Testis (tissue), 5 donors: ENCODE measurements at places on chromosomes 11 and 22. TPM values are rescaled to one million over a fixed set of nuclear protein-coding genes. Genes with fewer than 3 reads are reported as not detected.

The CCDC89 gene
- total RNA-seq = 43.1 TPM

The CCDC116 gene
- 16.0 TPM for total RNA-seq

The MRPL16 gene
- 103 TPM for total RNA-seq

- no peaks in the 10 kb centered on the region for H3K27me3 ChIP-seq
- no peaks in the 10 kb centered on the region for H3K4me1 ChIP-seq
- H3K36me3 ChIP-seq = no peaks in the 10 kb centered on the region
- no peak overlapping the region for H3K27ac ChIP-seq
Measured at GRCh38 chr22:45127866-45128265, 35.9 kb upstream of the NUP50 start.

DNA sequence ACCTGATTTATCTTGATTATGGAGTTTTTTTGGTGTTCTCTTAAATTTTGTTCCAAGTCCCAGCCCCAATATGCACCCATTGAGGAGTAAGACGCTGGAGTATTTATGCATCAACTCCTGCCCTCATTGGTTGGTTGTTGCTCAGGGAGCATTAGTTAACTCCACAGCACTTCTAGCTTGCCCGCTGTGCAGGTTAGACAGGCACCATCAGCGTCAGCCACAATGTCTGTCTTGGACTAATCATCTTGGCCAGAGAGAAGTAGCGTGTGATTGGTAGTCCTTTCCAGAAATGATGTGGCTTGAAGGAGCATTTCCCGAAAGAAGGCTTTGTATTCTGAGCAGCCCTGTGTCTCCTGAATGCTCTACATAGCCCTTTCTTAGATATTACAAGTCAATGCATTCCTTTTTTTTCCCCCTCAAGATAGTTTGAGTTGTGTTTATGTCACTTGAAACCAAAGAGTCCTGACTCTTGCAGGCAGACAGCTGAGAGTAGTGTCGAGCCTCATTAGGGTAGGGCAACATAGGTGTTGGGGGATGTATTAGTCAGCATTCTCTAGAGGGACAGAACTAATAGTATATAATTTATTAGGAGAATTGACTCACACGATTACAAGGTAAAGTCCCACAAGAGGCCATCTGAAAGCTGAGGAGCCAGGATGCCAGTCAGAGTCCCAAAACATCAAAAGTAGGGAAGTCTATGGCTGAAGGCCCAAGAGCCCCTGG is 94.6 kb upstream of the RCN1 start:
- DNase-seq = no peak
- no peak overlapping the region for H3K27ac ChIP-seq
- no peaks in the 10 kb centered on the region for H3K27me3 ChIP-seq
- no peaks in the 10 kb centered on the region for H3K4me1 ChIP-seq
- H3K4me3 ChIP-seq = no peak overlapping the region

DNA sequence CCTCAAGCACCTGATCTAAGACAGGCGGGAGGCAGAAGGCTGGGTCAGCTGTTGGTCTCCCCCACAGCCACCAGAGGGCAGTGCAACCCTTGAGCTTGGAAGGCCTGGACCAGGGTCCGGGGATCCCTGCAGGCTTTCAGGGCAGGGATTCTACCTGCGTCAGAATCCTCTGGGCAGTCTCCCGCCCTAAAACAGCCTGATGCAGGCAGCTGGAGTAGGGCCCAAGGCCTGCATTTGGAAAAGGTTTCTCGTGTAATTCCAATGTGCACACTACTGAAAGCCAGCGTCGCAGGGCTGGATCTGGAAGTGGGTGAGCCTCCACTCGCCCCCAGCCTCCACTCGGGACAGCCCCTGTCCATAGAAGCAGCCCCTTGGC is 31.8 kb downstream of the BID start:
- H3K4me3 ChIP-seq = no peak overlapping the region
- H3K4me1 ChIP-seq = no peaks in the 10 kb centered on the region
- DNase-seq = peak; percentile 79
- H3K27me3 ChIP-seq = no peaks in the 10 kb centered on the region
- H3K27ac ChIP-seq = no peak overlapping the region
- no peaks in the 10 kb centered on the region for H3K36me3 ChIP-seq

- no peak overlapping the region for H3K27ac ChIP-seq
- no peaks in the 10 kb centered on the region for H3K36me3 ChIP-seq
- DNase-seq = no peak
- no peak overlapping the region for H3K4me3 ChIP-seq
Measured at GRCh38 chr11:129974237-129974636, 28.4 kb downstream of the PRDM10 start.

DNA sequence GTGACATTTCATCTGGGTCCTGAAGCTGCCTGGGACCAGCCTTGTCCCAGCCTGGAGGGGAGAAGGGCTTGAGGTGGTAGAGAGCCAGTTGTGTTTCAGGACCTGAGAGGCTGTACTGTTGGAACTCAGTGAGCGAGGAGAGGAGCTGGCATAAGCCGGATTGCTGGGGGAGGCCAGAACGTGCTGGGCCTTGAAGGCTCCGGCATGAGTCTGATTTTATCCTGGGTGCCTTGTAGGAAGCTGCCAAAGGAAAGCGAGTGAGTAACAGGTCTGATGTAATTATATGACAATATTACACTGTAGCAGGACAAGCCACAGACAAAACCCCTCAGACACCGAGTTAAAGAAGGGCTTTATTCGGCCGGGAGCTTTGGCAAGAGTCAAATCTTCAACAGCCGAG is 17.2 kb downstream of the AP2A2 start:
- no peak overlapping the region for H3K4me3 ChIP-seq
- no peaks in the 10 kb centered on the region for H3K27me3 ChIP-seq
- H3K27ac ChIP-seq = no peak overlapping the region
- H3K36me3 ChIP-seq = no peaks in the 10 kb centered on the region
- DNase-seq = peak; percentile 60

- peak; percentile 90 for DNase-seq
- H3K4me1 ChIP-seq = no peaks in the 10 kb centered on the region
- H3K27ac ChIP-seq = no peak overlapping the region
- H3K4me3 ChIP-seq = no peak overlapping the region
Measured at GRCh38 chr11:62081378-62082291, 42.2 kb upstream of the INCENP start.

DNA sequence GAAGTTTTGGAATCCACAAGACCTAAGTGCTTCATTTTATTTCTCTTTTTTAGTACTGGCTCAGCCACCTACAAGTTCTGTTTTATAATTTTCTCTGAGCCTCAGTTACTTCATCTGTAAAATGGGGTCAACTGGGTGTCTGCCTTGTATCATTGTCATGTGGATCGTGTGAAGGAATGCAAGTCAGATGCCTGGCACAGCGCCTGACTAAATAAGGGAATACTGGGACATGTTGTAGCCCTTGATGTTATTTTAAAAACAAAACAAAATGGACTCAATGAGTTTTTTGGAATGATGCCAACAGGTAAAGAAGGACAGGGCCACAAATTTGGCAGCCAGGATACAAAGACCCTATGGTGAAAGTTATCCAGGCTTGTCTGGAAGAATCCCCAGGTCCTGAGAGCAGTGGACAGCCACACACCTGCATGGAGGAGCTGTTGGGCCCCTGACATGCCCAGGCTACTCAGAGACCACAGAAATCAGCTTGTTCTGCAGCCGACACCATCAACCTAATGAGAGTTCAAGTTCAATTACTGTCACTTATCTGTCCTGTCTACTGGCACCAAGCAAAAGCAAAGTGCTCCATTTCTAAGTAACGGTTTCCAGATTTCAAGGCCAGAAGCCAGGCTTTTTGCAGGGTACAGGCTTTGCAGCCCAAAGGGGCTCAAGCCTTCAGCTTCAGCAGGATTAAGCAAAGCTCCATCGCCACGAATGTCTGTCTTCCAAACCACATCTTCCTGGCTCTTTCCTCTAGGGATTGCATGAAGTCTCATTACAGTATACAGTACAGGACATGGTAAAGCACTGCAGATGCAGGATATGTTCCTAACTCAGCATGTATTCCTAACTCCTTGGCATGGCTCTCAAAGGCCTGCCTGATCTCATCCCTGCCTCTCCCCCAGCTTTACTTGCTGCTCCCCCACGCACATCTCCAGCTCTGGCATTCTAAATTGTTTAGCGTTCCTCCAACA is 18.4 kb downstream of the DKK3 start:
- DNase-seq = peak; percentile 67
- H3K4me1 ChIP-seq = peaks cover 18% of the 10 kb centered on the region
- no peak overlapping the region for H3K27ac ChIP-seq
- H3K27me3 ChIP-seq = no peaks in the 10 kb centered on the region
- H3K4me3 ChIP-seq = no peak overlapping the region

DNA sequence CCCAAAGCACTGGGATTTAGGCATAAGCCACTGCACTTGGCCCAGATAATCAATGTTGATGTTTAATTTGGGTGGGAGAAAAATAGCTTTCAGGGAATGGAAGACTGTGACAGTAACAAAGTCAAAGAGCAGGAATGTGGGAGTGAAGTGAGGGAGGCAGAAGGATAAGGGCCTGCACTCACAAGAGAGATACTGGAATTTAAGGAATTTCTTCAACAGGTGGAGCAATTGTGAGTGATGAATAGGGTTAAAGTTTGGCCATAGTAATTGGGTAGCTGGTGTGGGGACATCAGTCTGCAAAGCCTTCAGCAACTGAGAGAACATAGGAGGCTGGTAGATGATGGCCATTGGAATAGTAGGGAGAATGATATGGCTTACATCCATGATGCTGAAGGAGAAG is 8.6 kb upstream of the APBB1 start:
- DNase-seq = no peak
- no peaks in the 10 kb centered on the region for H3K27me3 ChIP-seq
- H3K27ac ChIP-seq = no peak overlapping the region
- H3K4me1 ChIP-seq = no peaks in the 10 kb centered on the region
- H3K4me3 ChIP-seq = no peak overlapping the region

GRCh38 chr11:117189941-117190544 is 9.1 kb upstream of the TAGLN start:
- no peak overlapping the region for H3K27ac ChIP-seq
- H3K4me3 ChIP-seq = no peak overlapping the region
- no peak for DNase-seq
- no peaks in the 10 kb centered on the region for H3K36me3 ChIP-seq
- H3K27me3 ChIP-seq = no peaks in the 10 kb centered on the region
- peaks cover 17% of the 10 kb centered on the region for H3K4me1 ChIP-seq

DNA sequence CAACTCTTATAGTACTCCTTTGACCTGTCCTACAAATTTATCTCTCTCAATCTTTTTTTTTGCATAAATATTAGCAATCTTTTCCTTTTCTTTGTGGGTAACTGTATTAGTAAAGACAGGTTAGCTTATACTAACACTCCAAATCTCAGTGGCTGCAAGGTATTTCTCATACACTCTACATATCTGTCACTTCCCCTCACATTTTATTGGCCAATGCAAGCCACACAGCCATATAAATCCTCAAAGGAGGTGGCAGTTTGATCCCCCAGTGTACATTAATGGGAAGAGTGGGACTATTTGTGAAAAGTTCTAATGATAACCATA is 42.6 kb upstream of the EED start:
- no peaks in the 10 kb centered on the region for H3K27me3 ChIP-seq
- DNase-seq = no peak
- H3K27ac ChIP-seq = no peak overlapping the region
- H3K36me3 ChIP-seq = no peaks in the 10 kb centered on the region

GRCh38 chr11:64865286-64866172 is 12.9 kb downstream of the EHD1 start:
- no peak overlapping the region for H3K4me3 ChIP-seq
- H3K27ac ChIP-seq = peak overlapping the region; percentile 48
- DNase-seq = no peak

GRCh38 chr11:80841675-80842074 is 1400.8 kb upstream of the TENM4 start:
- no peak overlapping the region for H3K27ac ChIP-seq
- no peak overlapping the region for H3K4me3 ChIP-seq
- DNase-seq = no peak
- no peaks in the 10 kb centered on the region for H3K36me3 ChIP-seq
- H3K4me1 ChIP-seq = no peaks in the 10 kb centered on the region
- no peaks in the 10 kb centered on the region for H3K27me3 ChIP-seq

DNA sequence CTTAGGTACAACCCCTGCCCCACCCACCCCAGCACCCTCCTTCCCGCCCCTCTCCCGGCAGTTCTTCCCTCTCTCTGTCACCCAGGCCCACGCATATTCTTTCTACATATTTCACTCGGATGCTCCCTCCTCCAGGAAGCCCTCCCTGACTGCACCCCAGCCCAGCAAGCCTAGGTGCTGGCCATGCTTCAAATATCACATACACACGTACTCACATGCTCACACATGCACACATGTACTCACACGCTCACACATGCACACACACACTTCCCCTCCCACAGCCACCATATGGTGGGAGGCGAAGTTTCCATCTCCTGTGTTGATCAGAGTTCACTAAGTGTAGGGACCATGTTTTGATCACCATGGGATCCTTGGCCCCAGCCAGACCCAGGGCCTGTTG is 90.4 kb downstream of the WNT7B start:
- no peaks in the 10 kb centered on the region for H3K4me1 ChIP-seq
- H3K4me3 ChIP-seq = no peak overlapping the region
- H3K27ac ChIP-seq = no peak overlapping the region
- DNase-seq = no peak

DNA sequence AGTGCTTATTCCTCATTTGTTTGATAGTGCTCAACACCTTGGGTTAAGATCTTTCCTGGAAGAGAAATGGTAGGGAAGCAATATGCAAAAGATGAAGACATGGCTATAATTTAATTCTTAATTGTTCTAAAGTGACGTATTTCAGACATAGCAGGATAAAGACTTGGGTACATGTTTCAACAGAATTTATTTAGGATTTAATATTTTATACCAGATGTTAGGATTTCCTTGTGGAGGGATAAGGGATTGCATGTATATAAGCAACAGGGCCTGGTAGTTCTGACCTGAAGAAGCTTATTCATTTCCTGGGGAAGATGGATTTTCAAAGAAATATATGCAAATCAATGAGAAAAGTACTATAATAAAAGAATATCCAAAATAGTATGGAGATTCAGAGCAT is 163.8 kb downstream of the FAT3 start:
- H3K27ac ChIP-seq = no peak overlapping the region
- H3K36me3 ChIP-seq = no peaks in the 10 kb centered on the region
- H3K4me3 ChIP-seq = no peak overlapping the region
- DNase-seq = no peak
- no peaks in the 10 kb centered on the region for H3K4me1 ChIP-seq

GRCh38 chr11:27418356-27418755 is 54.2 kb downstream of the LGR4 start:
- no peak for DNase-seq
- no peak overlapping the region for H3K4me3 ChIP-seq
- no peak overlapping the region for H3K27ac ChIP-seq
- H3K36me3 ChIP-seq = no peaks in the 10 kb centered on the region
- H3K27me3 ChIP-seq = no peaks in the 10 kb centered on the region
